Heart left ventricle (tissue), 16 donors: ENCODE measurements at places on chromosomes 3 and 15. TPM values are rescaled to one million over a fixed set of nuclear protein-coding genes. Genes with fewer than 3 reads are reported as not detected.

DNA sequence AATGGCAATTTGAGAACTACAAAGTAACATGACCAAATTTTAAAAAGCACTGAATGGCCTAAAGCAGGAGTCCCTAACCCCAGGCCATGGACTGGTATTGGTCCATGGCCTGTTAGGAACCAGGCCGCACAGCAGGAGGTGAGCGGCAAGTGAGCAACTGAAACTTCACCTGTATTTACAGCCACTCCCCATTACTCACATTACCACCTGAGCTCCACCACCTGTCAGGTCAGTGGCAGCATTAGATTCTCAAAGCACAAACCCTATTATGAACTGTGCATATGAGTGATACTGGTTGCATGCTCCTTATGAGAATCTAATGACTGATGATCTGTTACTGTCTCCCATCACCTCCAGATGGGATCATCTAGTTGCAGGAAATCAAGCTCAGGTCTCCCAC is 48.8 kb downstream of the SENP7 start:
- DNase-seq: no peak

- no peak for DNase-seq
Measured at GRCh38 chr3:19155375-19155774, 7.1 kb downstream of the KCNH8 start.

The EFL1 gene
- 16.1 TPM for total RNA-seq

- peak; percentile 83 for DNase-seq
Measured at GRCh38 chr15:68210821-68211655, 5.9 kb upstream of the CALML4 start.

DNA sequence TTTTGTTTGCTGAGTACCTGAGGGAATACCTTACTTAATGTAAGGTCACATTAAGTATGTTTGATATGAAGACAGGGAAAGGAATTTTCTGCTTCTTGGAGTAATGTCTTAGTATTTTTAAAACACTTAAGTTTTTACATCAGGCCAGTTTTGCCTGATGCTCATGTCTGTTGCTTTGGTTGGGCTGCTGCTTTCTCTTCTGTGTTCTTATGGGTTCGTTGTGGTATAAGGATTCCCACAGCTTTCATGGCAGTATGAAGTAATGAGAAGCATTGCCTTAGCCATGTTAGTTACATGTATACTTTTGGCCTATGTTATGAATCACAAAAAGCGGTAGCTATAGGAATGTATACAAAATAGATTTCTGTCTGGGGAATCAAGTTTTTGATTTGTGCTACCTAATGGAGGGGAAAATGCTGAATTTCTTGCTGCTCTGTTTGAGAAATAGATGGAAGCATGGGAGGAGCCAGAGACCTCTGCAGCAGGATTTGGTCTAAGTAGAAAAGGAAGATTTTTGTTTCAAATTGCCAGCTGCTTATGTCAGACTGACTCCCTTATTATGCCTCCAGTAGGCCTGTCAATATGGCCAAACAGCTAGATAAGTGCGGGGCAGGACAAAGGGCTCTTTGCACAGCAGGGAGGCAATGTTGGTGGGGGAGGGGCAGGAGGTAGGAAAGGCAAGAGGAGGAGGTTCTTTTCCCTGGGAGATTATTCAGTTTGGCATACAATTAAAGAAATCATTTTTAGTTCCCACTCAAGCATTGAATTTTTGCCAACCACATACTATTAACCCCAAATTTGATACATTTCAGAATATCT is 5.2 kb downstream of the SETD5 start:
- DNase-seq: no peak

DNA sequence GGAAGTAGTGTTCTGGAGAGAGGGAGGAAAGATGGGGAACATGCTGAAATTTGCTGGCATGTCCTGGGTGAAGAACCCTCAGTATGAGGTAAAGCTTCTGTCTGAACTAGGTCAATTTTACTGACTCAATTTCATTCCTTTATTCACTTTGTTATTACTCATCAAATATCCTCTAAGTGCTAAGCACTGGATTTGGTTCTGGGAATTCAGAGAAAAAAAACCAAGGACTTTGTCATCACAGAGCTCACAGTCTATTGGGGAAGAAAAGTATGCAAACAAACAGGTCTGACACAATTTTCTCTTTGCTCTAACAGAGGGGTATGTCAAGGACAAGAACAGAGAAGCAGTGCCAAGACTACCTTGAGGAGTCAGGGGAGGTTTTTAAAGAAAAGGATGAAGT is 68.0 kb downstream of the TFG start:
- DNase-seq: no peak

DNA sequence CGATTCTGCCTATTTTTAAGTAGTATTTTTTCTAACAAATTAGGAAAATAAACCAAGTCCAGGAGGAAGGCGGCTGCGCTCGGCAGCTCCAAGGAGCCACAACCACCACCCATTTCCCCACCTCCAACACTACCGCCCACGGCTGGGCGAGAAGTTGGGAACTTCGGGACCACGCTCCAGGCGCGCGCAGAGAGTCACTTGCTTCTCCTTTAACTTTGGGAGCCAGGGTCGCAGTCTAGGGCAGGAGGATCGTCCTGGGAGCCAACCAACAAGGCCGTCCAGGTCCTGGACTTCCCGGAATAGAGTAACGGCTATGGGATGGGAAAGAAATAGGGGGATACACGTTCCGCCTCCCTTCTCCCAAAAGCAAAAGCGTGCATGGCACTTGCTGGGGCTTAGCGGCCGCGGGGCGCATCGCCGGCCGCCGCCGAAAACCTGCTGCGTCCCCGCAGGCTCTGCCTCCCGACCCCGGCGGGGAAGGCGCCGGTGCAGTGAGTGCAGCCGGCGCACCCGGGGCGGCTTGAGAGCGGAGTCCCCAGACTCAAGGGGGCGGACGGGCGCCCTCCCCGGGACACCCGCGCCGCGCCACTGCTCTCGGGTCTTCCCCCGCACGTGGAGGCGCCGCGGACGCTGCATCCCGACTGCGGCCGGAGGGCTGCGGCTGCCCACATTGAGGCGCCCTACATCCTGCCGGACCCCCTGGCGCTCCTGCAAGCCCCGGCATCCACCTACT is 699 bp downstream of the MEGF11 start:
- no peak for DNase-seq

The FANCD2 gene
- 1.4 TPM for total RNA-seq

DNA sequence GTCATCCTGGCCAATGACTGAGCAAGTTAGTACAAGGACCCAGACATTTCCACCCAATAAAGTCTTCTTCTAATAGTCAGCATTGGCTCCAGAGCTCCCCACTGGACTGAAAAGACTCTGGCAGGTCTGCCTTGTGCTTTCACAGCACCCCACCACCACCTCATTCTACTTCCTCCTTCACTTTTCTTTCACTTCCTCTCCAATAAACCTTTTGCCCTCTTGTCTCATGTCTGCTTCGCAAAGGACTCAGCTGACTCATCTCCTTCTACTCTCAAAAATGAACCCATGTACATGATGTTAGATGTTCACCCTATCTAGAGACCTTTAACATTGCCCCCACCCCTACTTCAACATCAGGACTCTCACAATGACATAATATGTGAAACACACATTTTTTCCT is 181.0 kb upstream of the PPP2R3A start:
- no peak for DNase-seq

- DNase-seq: no peak
Measured at GRCh38 chr3:16277471-16277870, 12.5 kb downstream of the OXNAD1 start.

DNA sequence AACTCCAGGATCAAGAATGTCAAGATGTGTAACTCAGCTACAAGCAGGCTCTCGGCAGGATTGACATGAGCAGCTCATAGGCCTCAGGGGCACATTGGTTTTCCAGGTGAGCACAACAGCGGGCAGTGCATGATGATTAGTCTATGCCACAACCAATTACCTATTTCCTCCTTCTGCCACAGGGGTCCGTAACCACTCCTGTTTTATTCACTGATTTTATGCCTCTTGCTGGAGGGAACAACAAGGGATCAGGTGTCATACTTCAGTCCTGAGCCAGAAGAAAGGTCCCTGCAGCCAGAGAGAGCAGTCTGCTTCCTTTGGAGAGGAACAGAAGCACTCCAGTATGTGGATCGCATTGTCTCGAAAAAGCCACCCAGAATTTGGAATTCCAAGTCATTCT is 35.1 kb upstream of the PTPRG start:
- no peak for DNase-seq

DNA sequence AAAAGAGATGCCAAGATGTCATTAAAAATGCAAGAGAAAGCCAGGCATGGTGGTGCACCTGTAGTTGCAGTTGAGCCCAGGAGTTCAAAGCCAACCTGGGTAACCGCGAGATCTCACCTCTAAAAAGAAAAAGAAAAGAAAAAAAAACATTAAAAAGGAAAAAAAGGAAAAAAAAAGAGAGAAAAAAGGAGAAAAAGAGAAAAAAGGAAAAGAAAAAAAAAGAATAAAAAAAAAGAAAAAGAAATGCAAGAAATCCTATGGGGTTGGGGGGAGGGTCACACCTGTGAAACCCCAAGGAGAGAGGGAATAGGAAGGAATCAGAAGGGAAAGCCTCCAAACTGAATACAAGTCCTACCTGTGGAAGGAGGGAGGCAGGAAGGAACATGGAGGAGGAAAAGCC is 5.2 kb upstream of the SUMF1 start:
- no peak for DNase-seq

The PLXNB1 gene
- 71.8 TPM for total RNA-seq

DNA sequence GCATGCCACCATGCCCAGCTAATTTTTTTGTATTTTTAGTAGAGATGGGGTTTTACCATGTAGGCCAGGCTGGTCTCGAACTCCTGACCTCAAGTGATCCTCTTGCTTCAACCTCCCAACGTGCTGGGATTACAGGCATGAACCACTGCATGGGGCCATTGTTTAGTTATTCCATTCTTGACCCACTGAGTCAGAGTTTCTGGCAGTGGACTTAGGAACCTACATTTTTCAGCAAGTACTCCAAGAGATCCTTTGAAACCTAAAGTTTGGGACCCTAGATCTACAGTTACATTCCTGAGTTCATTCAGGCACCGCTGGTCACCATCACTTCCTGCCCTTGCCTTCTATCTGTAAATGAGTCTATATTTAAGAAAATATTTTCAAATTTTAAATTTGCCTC is 1.4 kb upstream of the TNFSF10 start:
- DNase-seq: no peak
